ENCODE measurements at places on chromosomes 11 and 22. TPM values are rescaled to one million over a fixed set of nuclear protein-coding genes. Genes with fewer than 3 reads are reported as not detected.

The TRIM29 gene
- not detected for total RNA-seq

- DNase-seq: peak; percentile 24
These were observed 40.3 kb downstream of the BUD13 start for GRCh38 chr11:116732271-116733042.

- DNase-seq: no peak
These were observed 27.2 kb downstream of the ABTB2 start for GRCh38 chr11:34330653-34331052.

GRCh38 chr11:64746486-64746885 is 2.5 kb upstream of the RASGRP2 start:
- DNase-seq: no peak

The TMEM191B gene
- total RNA-seq: 0.62 TPM

DNA sequence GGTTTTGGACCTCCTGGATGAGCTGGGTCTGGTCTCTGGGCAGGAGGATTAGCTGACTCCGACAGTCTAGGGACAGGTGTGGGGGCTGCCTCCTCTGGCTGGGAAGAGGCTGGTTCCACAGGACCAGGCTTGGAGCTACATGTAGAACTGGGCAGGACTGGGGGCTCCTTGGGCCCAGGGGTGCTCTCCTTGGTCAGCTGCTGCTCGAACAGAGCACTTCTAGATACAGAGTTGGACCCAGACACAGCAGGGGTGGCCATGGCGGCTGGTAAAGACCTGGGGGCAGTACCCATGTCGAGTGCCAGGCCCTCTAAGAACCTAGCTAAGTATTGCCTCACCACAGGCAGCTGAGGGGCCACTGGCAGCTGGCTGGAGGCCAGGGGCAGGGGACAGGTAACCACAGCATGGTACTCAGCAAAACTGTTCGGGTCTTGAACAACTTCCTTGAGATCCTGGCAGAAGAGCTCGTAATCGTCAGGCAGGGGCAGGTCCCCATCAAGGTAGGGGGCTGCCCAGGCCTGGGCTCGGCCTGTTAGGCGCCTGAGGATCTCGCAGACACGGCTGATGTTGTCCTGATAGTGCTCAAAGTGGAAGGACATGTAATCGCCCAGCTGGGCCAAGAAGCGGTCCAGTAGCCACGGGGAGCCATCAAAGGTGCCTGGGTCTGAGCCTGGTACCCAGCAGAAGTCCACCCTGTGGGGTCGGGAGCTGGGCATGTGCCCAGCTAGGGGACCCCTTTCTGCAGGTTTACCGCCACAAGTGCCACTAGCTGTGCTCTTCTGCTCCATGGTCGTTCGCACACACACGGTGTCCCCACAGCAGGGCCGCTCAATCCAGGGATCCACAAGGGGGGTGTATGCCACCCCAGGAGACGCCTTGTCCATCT is 3.1 kb downstream of the GNB1L start:
- DNase-seq: no peak

- DNase-seq: no peak
These were observed 50.5 kb downstream of the SCUBE1 start for GRCh38 chr22:43292630-43293018.

The SAA2 gene
- not detected for total RNA-seq

The BTBD18 gene
- not detected for total RNA-seq

DNA sequence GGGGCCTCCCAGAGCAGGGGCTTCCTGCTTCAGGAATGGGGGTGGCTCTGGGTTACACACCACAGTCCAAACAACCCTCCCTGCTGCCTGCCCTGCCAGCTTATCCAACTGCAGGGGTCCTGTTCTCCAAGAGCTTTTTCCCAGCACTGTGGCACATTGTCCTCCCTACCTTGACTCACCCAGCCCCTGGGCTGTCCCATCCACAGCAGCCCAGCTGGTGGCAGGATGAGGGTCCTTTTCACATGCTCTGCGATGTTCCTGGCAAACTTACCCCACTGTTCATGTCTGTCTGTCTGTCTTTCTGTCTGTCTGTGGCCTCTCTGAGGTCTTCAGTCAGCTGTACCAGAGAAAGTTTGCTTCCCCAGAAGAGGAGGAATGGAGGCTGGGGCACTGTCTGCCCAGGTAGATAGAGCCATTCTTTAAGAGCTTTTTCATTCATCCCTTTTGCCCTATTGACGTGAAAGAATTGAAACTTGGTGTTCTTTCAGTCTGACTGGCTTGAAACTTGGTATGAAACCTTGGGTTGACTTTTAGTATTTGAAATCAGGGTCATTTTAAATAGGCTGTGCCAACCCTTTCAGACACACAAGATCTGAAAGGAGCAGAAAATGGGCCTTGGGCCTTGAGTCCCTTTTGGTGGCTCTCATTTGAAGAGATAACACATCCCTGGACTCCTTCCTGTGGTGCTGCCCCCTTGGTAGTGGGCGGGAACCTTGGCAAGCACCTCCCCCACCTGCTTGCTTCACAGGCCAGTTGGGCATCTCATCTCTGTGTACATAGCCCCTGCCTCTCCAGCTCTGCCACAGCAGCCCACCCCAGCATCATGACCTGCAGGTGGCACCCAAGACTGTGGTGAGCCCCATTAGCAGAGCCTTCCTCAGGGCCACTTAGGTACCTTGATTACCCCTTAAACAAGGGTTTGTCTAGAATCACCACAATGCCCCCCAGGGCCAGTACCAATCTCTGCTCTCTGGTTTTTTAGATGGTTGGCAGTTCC is 74.6 kb upstream of the SUSD2 start:
- no peak for DNase-seq

The PANX2 gene
- 2.4 TPM for total RNA-seq

The CECR2 gene
- total RNA-seq: not detected

DNA sequence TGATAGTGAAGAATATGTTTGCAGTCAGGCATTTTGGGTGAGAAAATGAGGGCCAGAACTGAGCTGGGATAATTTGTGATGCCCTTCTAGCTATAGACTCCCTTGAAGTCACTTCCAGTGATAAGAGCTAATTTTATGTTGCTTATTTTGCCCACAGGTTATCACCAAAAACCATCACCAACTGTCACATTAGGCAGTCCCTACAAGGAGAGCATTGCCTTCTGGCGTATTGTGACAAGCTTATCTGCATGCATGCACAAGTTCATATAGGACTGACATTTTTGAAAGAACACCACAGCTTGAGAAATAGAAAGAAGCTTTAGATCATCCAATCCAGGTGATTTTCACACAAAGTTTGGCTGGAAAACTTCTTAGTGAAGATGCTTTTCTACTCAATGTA is 735.3 kb upstream of the RAG2 start:
- DNase-seq: no peak

- DNase-seq: no peak
These were observed 78.8 kb downstream of the DDIAS start for GRCh38 chr11:82980292-82980691.

DNA sequence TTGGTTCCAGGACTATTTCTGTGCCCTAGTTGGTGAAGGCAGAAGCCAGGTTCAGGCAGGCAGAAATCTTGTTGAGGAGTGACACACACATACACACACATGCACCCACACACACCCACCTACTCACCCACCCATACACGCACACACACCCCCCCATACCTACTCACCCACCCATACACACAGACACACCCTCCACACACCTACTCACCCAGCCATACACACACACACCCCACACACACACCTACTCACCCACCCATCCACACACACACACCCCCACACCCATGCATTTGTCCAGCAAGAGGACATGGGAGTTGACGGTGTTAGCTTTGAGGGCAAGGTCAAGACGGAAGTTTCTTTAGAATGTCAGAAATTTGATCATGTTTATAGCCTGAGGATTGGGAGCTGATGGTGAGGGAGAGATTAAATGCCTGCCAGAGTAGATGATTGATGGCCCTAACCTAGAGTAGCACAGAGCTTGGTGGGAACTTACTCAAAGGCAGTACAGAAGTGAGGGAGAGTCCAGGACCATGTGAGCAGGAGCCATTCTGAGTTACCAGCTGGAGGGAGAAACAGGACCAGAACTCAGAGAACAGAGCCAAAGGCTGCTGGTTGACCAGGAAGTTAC is 68.9 kb downstream of the CYB5R2 start:
- no peak for DNase-seq

The SCGB1C1 gene
- total RNA-seq: not detected

GRCh38 chr11:115607621-115608221 is 103.5 kb upstream of the CADM1 start:
- no peak for DNase-seq

DNA sequence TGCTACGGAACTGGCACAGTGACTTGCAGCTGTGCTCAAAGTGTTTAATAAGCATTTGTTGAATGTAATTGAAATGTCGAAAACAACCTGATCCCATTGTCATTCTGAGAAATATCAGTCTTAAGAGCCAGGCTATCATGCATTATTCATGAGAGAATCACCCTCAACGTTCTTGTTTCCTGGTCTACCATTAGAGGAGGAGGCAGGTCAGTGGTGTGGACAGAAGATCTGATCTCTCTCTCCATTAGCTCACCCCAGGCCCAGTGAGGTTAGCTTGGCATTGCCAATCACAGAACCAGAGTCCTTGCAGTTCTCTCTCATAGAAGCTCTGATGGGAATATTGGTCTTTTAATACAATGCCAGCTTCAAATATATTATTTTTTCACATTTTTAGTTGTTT is 121.1 kb upstream of the SPON1 start:
- DNase-seq: no peak

DNA sequence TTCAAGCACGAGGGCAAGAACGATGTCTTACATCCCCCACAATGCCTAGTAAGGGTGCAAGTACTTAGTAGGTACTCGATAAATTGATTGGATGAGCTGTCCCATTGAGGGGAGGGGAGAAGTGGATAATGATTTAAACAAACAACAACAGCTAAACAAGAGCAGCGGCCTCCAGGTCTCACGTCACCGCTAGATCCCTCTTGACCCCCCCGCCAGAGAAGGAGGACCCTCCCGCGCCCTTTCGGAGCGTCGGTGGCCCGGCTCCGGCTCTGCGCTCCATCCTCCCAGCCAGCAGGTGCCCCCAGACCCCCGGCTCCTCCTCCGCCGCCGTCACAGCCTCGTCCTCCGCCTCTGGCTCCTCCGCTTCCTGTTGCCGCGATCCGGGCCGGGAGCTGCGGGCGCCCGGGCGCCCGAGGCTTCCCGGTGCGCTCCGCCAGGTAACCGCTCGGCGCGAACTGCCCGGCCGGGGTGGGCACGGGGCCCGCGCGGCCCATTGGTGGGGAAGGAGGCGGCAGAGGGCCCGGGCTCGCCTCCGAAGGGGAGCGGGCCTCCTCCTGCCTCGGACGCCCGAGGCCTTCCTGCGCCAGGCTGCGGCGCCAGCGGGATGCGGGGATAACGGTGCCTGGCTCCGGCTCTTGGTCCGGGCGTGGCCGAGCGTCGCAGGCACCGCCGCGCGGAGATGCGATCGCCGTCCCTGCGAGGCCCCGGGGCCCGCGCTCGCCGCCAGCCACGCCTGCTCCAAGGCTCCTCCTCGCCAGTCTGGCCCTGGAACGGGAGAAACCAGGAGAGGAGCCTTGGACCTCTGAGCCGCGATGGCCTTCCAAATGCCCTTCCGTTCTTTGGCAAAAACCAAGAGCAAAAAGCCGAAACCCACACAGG is at the start of gene TLCD5:
TSS of gene TLCD5 (plus strand) at position 368 of the 879 bp plus-strand sequence. CDS start 2,143 bp downstream, outside the sequence.
- no peak for DNase-seq

The HBG2 gene
- total RNA-seq: not detected

The CNTF gene
- total RNA-seq: 4.0 TPM

DNA sequence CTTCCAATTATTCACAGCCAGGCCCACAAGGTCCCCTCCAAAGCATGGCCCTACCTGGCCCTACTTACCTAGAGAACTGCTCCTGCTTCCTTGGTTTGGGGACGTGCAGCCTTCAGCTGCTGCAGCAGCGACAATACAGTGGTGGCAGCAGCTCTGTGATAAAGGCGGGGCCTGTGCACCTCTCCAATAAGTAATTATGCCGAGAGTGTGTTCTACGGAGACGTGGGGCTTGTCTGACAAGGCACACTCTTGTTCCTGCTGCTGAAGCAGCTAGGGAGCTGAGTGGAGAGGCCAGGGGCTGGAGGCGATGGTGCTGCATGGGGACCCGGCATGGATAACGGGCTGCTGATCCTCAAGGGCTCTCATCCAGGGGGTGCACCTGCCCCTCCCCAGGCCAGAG is 98.0 kb upstream of the THY1 start:
- DNase-seq: no peak

The SERHL2 gene
- 1.8 TPM for total RNA-seq

DNA sequence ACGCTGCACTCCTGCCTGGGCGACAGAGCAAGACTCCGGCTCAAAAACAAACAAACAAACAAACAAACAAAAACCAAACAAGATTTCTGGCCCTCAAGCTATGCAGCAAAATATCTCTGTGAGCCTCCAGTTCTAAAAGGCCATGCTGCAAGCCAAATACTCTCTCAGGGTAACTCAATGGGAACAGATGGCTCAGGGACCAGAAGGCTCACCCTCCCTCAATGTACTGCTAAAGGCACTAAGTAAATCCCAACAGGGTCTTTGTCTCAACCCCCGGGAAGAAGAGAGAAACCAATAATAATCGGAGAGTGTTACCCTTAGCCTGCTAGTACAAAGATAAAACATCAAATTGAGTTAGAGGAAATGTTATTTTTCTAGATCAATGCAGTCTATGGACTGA is 119.7 kb upstream of the ZC3H12C start:
- no peak for DNase-seq

The HORMAD2 gene
- 0.53 TPM for total RNA-seq

- no peak for DNase-seq
These were observed 22.3 kb upstream of the MMP20 start for GRCh38 chr11:102647430-102647829.

The DDI1 gene
- not detected for total RNA-seq

DNA sequence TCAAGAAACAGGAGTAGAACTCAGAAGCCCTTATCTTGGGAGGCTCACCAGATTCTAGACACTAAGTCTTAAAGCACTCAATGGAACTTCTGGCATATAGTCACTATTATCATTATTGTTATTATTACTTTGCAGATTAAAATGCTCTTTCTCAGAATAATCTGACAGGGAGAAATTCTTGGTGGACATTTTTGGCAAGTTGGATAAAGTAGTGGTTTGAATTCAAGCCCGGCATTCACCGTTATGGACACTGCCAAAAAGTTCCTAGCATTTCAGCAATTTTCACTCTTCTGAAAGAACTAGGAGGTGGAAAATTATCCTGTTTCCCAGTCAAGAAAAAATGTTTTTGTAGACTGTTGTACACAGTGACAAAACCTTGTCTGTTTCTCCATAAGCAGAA is 179.6 kb upstream of the ISX start:
- DNase-seq: no peak

The SLC22A6 gene
- total RNA-seq: not detected

DNA sequence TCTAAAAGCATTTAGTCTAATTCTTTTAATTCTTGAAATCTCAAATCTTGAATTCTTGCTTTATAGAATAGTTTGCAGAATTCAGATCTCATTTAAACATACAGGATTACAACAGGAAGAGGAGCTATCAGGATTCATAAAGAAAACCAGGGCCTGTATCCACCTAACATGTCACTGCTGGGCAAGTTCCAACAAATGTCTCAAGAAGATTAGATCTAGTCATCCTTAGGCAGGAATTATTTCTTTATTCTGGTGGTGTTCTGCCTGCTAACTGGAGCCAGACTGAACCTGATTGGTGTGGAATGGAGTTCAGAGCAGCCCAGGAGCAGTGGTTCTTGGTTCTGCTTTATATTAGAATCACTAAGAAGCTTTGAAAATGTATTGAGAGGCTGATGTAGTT is 500.7 kb downstream of the LRRC4C start:
- no peak for DNase-seq
